Erythroblast (primary cell): ENCODE measurements at places on chromosomes 2 and 18.

- DNase-seq: no peak
Measured at GRCh38 chr2:39649511-39649910, 16.2 kb upstream of the TMEM178A start.

- DNase-seq: no peak
Measured at GRCh38 chr18:6589923-6590322, 139.6 kb upstream of the ARHGAP28 start.

DNA sequence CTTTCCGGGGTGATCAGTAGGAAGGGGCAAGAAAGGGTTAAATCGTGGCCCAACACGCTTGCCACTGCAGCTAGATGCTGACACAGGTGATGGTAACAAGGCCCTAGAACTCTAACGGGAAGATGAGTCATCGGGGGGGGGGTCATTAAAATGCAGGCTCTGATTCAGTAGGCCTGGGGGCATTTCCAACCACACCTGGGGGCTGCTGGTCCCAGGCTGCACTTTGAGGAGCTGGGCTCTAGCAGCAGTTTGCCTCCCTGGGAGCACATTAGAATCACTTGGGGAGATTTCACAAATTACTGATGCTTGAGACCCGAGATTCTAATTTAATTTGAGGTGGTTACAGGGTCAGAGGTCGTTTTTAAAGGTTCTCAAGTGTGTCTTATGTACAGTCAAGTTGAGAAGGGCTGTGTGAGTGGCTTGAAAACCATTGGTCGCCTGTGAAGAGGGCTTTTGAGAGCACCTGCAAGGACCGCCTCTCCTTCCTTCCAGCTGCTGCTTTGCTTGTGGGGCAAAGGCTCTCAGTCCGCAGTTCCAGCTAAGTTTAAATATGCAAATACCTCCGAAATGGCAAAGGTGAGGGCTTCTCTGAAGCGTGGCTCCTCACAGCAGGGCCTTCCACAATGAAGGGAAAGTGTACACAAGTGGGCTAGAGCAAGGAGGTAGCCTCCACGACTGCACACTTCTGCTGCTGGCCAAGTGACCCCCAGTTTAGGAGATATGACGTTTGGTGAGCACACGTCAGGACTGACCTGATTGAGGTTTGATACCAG lies 128.0 kb upstream of the MSH6 start:
- DNase-seq: no peak

GRCh38 chr2:189232759-189233406 lies 53.3 kb upstream of the COL5A2 start:
- no peak for DNase-seq

DNA sequence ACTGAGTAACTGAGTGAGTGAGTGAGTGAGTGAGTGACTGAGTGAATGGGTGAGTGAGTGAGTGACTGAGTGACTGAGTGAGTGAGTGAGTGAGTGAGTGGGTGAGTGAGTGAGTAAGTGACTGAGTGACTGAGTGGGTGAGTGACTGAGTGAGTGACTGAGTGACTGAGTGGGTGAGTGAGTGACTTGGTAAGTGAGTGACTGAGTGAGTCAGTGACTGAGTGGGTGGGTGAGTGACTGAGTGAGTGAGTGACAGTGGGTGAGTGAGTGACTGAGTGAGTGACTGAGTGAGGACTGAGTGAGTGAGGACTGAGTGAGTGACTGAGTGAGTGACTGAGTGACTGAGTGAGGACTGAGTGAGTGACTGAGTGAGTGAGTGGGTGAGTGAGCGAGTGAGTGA lies 13.9 kb downstream of the MAL start:
- no peak for DNase-seq

DNA sequence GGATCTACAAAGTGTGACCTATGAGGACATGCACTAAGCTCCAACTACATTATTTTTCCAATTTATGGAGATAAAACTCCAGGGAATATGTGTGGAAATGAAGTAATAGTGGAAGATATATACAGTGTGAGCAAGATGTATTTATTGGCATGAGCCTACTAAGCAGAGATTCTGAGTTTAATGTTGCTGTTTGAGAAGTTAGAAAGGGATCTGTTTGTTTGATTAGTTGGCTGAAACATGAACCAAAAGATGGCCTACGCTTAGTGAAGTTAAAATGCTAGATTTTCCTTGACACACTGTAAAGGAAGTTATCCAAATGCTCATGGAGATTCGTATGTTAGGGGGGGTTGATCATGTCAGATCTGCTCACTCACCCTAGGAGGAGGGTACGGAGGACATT lies 621.7 kb downstream of the TMEM182 start:
- no peak for DNase-seq

GRCh38 chr18:74446631-74447403 lies 10.3 kb downstream of the DIPK1C start:
- no peak for DNase-seq
